ENCODE measurements at places on chromosomes 16 and 17.

DNA sequence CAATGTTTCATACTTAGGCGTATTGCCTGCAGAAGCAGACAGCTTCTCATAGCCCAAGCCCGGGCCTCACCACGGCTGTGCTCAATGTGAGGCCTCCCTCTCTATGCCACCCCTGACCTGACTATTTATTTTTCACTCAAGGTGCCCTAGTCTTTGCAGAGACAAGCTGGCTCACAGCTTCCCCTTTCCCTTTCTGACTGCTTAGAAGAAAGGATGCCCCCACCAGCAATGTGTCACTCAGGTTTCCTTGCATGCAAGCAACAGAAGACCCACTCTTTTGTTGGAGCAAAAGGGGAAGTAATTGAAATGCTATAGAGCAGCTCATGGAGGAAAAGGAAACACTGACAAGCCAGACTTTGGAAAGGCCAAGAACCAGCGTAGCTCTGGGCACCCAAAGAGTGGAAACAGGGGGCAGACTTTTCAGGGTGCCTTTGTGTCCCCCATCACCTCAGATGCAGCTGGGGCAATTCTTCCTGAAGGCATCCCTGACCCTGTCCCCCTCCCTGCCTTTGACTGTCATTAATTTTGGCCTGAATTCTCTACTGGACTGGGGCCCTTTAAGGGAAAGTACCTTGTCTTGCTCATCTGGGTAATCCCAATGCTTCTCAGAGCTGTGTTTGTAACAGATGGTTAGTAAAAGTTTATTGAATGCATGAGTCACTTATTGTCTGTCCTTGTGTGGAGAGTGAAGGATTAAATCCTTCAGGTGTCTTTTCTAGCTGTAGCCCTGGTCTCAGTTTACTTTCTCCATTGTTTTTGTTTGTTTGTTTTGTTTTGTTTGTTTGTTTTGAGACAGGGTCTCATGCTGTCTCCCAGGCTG is 17.8 kb downstream of the RGS9 start:
- no peak for DNase-seq

DNA sequence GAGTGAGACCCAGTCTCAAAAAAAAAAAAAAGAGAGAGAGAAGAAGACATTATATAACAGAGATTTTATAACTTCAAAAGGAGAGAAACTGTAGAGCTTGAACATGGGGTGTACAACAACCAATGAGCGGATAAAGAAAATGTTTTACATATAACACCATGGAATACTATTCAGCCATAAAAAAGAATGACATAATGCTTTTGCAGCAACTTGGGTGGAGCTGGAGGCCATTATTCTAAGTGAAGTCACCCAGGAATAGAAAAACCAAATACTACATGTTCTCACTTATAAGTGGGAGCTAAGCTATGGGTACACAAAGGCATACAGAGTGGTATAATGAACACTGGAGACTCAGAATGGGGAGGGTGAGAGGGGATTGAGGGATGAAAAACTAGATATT is 61.1 kb downstream of the CHD9NB start:
- no peak for DNase-seq

GRCh38 chr16:11215935-11216556 is 40.0 kb downstream of the SOCS1 start:
- DNase-seq, result no peak

DNA sequence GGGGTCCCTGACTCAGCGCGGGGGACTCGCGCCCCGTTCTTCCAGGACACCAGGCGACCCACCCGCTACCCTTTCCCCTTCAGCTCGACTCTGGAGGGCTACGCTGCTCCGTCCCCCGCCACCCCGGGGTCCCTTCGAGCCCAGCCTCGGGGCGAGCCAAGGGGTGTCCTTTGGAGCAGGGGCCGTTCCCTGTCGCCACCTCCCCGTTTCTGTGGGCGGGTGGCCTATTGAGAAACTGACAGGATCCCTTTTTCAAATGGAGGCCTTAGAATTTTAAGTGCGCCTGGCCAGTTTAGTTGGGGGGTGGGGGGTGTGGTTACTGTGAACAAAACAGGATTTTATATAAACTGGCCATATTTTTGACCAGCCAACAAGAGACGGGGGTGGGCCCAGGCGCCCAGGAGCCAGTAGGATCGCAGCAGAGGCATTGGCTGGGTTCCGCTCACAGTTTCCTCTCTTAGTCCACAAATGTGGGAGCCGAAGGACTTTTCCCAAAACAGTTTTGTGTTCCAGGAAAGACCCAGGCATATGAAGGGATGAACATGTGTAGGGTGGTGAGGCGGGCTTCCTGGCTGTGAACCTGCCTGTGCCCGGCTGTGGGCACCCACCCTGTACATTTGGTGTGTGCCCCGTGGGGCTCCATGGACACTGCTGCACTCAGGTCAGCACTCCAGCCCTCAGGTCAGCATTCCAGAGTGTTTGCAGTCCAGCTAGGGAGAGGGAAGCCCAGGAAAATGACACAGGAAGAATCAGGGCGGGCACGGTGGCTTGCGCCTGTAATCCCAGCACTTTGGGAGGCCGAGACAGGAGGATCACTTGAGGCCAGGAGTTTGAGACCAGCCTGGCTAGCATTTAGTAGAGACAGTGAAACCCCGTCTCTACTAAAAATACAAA is 722 bp upstream of the TIMP2 start:
- no peak for DNase-seq

GRCh38 chr17:40338058-40338457 is 26.5 kb downstream of the GJD3 start:
- DNase-seq, result no peak
